ENCODE measurements at places on chromosomes 7 and 10.

DNA sequence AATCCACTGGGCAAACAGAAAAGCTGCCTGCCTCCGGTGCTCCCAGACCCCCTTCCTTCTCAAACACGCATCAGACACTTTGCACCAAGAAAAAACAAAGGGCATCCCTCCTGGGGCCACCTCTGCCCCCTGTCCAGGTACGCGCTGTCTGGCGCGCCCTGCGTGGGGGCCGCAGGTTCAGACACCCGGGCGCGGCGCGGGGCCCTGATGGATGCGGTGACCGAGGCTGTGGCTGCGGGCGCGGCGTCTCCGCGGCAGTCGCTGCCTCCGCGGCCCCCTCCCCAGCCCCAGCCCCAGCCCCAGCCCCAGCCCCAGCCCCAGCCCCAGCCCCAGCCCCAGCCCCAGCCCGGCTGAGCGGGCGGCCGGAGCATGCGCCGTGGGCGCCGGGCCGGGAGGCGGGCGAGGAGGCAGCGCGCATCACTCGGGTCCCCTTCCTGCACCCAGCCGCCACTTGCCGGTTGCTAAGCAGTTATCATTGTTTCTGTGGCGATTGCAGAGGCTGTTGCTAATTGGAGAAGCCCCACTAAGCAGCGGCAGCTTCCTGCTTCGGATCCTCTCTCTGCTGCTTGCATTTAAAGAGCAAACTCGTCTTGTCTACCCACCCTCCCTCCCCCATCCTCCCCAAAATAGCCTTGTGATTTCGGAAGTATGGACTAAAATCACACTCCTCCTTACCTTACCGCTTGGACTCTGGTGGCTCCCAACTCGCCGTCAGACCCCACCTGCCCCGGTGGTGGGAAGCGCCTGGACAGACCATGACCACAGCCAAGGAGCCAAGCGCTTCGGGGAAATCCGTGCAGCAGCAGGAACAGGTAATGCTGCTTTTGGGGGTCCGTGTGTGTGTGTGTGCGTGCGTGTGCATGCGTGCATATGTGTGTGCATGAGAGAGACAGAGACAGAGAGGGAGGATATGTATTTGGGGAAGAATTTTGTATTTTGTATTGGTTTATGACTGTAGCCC is 252.8 kb downstream of the DPP6 start:
- DNase-seq = no peak

- DNase-seq = no peak
Measured at GRCh38 chr10:14889318-14889717, 10.7 kb downstream of the SUV39H2 start.

DNA sequence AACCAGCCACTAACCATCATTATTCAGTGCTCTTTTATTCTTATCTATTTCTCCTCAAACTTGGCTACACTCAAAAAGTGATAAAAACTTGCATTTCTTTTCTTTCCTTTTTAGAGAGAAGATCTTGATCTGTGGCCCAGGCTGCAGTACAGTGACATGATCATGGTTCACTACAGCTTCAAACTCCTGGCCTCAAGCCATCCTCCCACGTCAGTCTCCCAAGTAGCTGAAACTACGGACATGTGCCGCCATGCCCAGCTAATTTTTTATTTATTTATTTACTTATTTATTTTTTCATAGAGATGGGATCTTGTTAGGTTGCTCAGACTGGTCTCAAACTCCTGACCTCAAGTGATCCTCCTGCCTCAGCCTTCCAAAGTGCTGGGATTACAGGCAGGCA is 24.6 kb upstream of the TMEM248 start:
- no peak for DNase-seq

DNA sequence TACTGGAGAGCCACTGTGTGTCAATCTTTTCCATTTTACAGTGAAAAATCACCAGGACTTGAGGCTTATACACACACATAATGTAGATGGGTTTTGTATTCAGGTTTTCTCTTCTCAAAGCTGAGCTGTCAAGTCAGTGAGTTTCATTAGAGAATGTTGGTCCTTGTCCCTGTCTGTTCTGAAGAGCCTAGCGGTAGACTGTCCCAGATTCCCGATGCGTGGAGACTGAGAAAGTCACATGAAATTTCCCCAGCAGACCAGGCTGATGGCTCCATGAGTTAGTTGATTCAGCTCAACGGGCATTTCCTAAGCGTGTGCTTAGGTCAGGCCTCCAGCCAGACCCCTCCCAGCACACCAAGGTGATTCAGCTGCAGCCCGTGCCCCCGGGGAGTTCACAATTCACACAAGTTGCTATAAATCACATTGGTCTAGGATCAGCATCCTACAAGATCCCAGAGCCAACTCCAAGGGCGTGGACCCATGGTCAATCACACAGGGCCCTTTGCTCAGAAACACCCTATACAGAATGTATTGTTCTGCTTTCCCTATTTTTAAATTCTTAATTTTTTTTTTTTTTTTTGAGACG is 17.2 kb downstream of the CHST15 start:
- no peak for DNase-seq

GRCh38 chr7:13742811-13743210 is 246.7 kb downstream of the ETV1 start:
- no peak for DNase-seq

- no peak for DNase-seq
Measured at GRCh38 chr7:135239263-135239662, 5.6 kb downstream of the STRA8 start.

DNA sequence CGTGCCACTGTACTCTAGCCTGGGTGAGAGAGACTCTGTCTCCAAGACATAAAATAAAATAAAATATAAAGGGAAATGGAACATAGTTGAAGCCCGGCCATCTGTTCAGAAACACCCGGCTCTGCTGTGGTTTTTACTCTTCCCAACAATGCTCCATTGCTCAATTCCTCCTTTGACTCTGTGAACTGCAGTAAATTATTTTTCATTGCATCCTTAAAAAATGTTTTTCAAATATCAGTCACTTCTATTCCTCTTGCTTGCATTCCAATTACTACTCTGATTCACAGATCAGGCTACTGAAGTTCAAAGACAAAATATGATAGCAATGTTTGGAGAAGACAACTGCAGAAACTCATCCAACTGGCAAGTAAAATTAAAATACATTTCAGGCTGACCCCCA is 983.0 kb downstream of the SORCS1 start:
- no peak for DNase-seq
